ENCODE measurements at places on chromosomes 2 and 18.

GRCh38 chr2:127083819-127084503, 23.0 kb downstream of the BIN1 start:
- peak; percentile 43 for DNase-seq

GRCh38 chr2:239621611-239622010, 220.8 kb upstream of the HDAC4 start:
- no peak for DNase-seq

- DNase-seq: no peak
Measured at GRCh38 chr2:11099122-11100065, 55.9 kb upstream of the SLC66A3 start.

DNA sequence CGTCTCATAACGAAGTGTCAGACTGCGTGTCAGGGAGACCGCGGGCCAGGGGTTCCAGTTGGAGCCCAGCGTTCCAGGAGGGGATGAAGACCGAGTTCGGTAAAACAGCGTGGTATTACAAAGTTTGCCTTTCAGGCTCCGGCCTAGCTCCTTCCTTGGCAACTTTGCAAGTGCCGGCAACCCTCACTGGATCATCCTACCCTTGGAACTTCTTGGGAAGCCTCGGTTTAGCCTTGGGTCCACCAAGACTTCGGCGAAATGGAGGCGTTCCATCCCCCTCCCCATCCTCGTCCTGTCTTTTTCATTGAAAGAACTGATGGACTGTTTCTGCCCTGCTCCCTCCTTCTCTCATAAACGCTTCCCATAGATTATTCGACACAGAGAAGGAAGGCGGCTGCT, 10.4 kb upstream of the SKOR2 start:
- no peak for DNase-seq

DNA sequence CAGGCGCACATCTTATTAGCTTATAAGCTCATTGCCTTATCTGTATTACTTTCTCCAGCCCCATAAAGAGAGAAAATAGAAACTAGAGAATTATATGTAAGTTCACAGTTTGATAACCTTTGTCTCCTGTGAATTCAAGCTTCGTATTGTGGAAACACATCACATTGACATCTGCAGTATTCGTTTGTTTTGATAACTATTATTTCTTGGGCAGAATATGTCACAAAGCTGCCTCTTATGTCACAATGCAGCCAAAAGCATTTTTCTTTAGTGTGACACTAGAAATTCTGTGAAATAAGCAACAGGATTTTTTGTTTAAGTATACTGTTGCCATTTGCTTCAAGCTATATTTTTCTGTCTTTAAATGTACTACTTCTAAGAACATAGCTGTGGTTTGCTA, 221.5 kb downstream of the DOK6 start:
- DNase-seq: no peak

DNA sequence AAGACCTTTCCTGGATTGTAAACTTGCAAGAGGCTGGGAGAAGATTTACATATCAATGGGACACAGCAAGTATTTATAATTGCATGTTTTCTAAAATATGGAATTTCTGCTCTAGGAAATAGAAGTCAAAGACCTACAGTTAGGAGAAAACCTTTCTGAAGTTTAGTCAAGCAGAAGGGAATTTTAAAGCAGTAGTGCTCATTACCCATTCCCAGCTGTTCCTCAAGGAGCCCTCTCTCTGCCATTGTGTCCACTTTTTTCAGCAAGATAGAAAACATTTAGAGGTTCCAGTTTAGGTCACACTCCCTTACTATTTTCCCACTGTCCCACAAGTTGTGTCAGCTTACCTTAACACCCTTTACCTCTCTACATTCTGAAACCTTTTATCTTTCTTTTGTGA, 584.0 kb upstream of the CHAC2 start:
- no peak for DNase-seq

- DNase-seq: no peak
Measured at GRCh38 chr2:205280596-205281236, 401.6 kb upstream of the NRP2 start.

DNA sequence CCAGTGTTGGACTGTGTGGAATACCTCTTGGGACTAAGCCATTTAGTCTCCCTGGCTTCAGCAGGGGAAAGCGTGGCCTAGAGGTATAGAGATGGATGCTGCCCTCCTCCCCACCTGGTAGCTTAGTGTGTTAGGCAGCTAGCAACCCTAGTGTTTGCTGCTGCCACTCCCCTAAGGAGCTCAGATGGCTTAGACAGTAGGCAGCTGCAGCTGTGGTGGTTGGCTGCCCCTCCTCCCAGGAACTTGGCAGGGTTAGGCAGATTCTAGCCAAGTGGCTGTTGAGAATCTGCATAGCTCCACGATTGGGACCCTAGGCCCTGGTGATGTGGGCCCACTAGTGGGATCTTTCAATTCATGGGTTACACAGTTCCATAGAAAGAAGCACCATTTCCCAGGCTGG, 550.4 kb upstream of the CHAC2 start:
- no peak for DNase-seq

DNA sequence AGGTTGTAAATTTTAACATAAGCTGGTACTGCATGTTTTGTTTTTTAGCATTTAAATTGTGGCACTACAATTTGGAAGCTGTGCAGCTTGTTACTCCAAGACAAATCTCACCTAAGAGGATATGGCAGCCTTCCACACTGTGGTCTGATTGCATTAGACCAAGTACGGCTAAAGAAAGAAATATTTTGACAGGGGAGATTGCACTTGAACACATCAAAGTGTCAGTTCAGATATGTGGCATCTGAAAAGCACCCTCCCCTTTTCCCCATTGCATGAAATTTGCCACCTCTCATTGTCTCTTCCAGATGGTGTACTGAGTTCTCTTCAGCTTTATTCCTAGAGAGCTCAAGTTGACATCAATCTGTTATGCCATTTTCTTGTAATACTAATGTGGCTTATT, 295.9 kb downstream of the ERBB4 start:
- DNase-seq: no peak

GRCh38 chr2:200406379-200406778, 99.9 kb downstream of the SPATS2L start:
- no peak for DNase-seq

DNA sequence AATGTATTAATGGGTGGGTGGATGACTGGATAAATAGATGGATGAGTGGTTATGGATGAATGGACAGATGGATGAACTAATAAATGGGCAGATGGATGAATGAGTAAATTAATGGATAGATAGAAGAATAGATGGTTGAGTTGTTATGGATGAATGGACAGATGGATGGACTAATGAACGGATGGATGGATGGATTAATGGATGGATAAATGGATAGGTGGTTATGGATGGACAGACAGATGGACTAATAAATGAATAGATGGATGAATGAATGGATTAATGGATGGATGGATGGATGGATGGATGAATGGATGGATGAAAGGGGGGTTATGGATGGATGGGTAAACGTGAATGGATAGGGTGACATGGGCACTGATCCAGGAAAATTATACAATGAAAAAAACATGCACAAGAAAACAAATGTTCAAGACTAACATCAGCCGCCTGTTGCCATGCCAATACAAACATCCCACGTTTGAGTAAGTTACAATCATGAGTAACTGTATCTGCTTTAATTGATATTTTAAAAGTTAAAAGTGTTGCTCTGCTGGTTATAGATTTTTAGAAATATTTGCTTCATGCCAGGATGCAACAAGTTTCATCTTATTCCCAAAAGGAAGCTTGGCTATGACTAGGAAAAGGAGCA, 20.8 kb downstream of the PXDN start:
- no peak for DNase-seq

- no peak for DNase-seq
Measured at GRCh38 chr2:12506846-12507245, 209.9 kb upstream of the TRIB2 start.

GRCh38 chr2:46913471-46914381, 1.9 kb downstream of the MCFD2 start:
- peak; percentile 38 for DNase-seq

All from HL-60 (cell line).